Heart left ventricle (tissue), 16 donors: ENCODE measurements at places on chromosomes 3 and 15.
A peak's percentile ranks its signal among the peaks of the same experiment; 100 is the strongest.

DNA sequence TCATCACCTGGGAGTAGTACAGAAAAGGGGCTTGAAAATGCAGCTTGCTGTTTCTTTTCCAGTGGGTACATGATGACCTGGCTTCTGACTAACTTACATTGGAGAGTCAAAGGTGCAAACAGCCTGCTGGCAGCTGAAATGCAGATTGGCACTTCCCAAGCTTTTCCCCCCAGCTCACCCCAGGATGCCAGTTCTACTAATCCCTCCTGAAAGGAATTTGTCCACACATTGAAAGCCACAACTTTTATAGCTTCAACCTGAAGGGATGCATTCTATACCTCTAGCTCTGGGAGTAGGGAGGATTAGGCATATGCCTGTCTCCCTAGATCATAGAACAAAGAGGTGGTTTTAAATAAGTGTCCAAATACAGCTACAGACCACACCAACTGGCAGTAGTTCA is 281.7 kb downstream of the EFHB start:
- no peak for DNase-seq

- peak; percentile 60 for DNase-seq
These were observed 1.4 kb downstream of the CEMIP start for GRCh38 chr15:80780416-80781221.

GRCh38 chr3:113685956-113686721 is 10.3 kb downstream of the USF3 start:
- DNase-seq = no peak

DNA sequence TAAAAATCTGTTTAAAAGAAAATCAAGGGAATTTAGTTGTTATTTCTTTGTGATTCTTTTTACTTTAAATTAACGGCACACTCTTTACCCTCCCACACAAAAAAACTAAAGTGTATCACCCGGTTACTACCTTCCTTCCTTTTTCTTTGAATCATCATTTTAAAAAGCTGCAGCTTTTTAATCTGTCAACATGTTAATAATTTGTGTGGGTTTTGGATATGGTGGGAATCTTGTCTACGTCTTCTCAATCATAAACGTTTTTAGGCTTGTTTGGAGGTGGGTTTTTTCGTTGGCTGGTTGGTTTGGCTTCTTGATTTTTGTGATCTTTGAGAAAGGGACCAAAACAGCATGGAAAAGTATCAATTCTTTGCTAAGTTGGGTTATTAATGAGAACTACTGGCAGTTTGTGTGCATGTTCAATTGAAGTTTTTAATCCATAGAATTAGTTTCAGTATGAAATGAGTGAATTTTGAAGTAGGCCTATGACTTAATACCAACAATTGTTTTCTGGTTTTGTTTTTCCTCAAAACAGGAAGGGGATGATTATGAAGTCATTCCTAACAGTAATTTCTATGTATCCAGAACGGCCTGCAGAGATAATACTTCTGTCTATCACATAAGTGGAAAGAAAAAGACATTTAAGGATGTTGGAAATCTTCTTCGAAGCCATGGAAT is 4.5 kb downstream of the SMC4 start:
- DNase-seq = no peak

DNA sequence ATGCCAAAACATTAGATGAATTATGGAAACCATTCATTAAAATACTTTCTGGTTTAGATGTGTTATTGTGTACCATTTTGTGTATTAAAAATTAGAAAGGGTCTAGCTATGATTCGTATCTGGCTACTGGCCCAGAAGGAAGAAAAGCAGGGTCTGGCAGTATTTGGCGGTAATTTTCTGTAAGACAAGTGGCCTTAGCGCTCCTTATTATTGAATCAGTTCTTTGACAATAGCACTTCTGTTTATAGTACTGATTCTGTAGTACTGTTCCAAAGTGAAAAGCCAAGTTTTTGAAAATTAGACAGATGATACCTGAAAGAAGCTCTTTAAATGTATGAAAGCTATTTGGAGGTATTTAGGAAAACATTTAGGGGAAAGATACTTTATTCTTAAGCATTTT is 10.2 kb downstream of the GLCE start:
- DNase-seq = no peak

- no peak for DNase-seq
These were observed 57.9 kb downstream of the SAMMSON start for GRCh38 chr3:70057426-70057825.
